ENCODE measurements at places on chromosomes 11 and 22. TPM values are rescaled to one million over a fixed set of nuclear protein-coding genes. Genes with fewer than 3 reads are reported as not detected.

Gene CD6
- total RNA-seq, result 1.1 TPM

- H3K27me3 ChIP-seq, result no peaks in the 10 kb centered on the region
- peak; percentile 81 for DNase-seq
- no peak overlapping the region for H3K4me3 ChIP-seq
- peak overlapping the region; percentile 100 for H3K27ac ChIP-seq
Observed at GRCh38 chr11:9905960-9906791, 242.3 kb downstream of the SWAP70 start.

DNA sequence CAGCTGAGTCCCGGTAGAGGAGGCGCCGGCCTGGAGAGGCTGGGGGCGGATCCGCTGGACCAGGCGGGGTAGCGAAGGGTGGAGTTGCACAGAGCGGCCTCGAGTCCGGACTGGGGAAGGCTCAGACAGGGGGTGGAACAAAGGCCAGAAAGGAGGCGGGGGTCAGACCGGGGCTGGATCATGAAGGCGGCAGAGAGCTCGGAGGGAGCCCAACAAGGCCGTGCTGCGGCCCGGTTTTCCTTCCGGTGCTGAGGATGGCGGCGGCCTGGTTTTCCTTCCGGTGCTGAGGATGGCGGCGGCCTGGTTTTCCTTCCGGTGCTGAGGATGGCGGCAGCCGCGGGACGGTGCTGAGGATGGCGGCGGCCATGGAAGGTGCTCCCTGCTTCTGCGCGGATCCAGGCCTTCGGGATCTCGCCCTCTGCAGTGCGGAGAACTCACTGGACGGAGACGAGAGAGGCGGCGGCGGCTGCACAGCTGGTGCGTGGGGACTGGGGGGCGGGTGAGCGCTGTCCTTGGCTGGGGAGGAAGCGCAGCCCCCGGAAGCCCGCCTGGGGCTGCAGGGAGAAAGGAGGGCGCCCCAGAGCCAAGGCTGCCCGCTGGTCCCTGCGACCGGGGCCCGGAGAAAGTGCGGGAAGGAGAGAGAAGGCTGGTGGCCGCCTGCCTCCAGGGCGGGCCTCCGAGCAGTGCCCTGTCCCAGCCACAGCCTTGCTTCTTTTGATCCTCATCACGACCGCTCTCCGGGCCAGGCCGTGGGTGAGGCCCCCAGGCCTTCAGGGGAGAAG is 350.4 kb upstream of the B3GAT1 start:
- DNase-seq, result no peak
- no peaks in the 10 kb centered on the region for H3K4me1 ChIP-seq
- H3K27me3 ChIP-seq, result peaks cover 8% of the 10 kb centered on the region
- H3K36me3 ChIP-seq, result no peaks in the 10 kb centered on the region
- H3K4me3 ChIP-seq, result no peak overlapping the region
- H3K27ac ChIP-seq, result no peak overlapping the region

DNA sequence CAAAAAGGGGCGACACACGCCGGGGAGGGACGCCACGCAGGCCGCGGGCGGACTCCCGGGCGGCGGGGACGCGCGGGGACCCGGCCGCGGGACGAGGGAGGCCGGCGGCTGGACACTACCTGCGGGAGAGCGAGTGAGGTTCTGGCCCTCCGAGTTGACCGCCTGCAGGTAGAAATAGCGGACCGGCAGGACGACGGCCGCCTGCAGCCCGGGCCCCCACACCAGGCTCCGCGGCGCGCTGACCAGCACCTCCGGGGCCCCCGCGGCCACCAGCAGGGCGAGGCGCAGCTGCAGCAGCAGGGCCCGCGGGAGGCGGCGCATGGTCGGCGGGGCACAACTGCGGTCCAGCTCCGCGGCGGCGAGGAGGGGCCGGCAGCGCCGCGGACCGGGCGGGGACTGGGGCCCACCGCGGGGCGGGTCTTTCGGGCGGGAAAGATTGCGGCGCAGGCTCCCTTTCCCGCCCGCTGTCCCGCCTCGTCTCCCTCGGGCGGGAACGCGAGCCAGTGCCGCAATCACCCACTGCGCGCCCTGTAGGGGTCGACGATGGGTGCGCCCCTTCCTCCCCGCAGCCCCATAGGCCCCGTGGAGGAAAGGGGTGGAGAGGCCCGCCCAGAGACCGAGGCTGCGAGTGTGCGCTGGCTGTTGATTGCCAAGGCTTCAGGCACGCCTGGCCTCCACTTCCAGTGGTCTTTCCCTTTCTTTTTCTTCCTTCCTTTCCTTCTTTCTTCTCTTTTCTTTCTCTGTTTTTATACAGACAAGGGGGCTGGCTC is at the start of gene POGLUT3:
Gene POGLUT3 (minus strand): TSS at position 339 of the 770 bp plus-strand sequence. CDS start 18 bp downstream, at position 321.
- DNase-seq, result no peak
- H3K4me3 ChIP-seq, result peak within 1 kb of the TSS; percentile 78
- H3K27me3 ChIP-seq, result no peaks in the 10 kb centered on the region

- H3K4me1 ChIP-seq, result no peaks in the 10 kb centered on the region
- no peak for DNase-seq
- no peaks in the 10 kb centered on the region for H3K27me3 ChIP-seq
- no peaks in the 10 kb centered on the region for H3K36me3 ChIP-seq
Observed at GRCh38 chr11:85540181-85540580, 87.0 kb downstream of the DLG2 start.

Gene ADM
- total RNA-seq, result 263 TPM

Gene NOX4
- not detected for total RNA-seq

DNA sequence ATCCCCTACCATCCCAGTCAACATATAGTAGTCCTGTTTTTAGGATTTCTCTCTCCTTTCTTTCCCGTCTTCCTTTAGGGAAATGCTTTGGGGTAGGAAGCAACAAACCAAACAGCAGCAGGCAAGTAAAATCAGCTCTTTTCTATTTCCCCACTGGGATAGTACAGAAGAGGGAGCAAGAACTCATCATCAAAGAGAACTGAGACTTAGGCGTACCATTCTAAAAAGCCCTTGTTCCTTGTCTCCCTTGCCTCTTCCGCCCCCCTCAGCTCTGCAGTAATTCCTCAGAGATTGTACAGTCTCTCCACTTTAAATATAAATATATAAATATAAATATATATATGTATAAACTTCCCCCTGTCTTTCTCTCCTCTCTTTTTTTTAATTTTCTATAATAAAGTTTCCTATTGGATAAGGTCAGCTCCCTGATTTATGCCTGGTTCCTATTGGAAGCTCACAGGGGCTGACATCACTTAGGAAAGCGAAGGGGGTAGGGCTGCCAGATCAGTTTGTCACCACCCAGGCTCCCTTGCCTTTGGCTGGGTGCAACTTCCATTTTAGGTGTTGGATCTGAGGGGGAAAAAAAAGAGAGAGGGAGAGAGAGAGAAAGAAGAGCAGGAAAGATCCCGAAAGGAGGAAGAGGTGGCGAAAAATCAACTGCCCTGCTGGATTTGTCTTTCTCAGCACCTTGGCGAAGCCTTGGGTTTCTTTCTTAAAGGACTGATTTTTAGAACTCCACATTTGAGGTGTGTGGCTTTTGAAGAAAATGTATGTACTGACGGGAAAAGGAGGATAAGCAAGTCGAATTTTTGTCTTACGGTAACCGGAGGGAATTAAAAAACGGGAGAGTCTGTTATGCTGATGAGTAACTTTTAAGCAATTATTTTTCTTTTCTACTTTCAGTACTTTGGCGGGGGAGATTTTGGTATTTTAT is at the start of gene CTNND1:
Gene CTNND1 (plus strand): TSS at position 502 of the 934 bp plus-strand sequence. CDS start 29,677 bp downstream, outside the sequence.
- peak; percentile 86 for DNase-seq
- H3K27me3 ChIP-seq, result no peaks in the 10 kb centered on the region
- peaks cover 20% of the 10 kb centered on the region for H3K4me1 ChIP-seq
- peaks cover 8% of the 10 kb centered on the region for H3K36me3 ChIP-seq
- peak within 1 kb of the TSS; percentile 90 for H3K4me3 ChIP-seq

GRCh38 chr11:45333001-45333971 is 47.1 kb upstream of the SYT13 start:
- no peak for DNase-seq
- H3K4me1 ChIP-seq, result peaks cover 3% of the 10 kb centered on the region
- H3K27ac ChIP-seq, result no peak overlapping the region
- H3K27me3 ChIP-seq, result peaks cover 15% of the 10 kb centered on the region
- H3K4me3 ChIP-seq, result no peak overlapping the region

DNA sequence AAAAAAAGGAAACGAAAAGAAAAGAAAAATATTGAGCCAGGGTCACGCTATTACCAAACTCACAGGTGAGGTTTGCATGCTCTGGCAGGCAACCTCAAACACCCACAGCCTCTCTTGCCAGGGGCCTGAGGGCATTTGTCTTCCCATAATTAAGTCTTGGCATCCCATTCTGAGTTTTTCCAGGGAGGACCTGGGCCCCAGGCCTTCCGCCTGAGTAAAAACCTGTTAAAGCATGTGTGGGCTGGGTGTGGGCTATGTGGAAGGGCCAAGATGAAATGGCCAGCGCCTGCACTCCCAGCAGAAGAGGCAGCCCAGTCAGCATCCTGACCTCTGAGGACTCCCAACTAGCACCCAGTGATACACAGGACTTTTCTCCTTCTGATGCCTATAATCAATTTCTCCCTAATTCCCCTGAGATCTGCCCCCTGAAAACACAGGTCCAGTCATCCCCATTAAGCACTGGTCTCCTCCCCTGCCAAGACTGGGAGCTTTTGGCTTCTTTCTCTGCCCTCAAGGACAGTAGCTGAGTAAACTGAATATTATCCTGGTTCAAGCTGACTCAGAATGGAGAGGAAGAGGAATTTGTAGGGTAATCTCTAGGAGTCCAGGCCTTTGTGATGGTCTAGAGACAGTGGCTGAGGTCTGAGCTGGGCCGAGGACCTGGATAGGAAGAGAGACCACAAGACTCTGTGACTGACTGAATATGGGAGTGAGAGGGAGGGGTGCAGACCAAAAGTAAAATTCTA is 35.6 kb upstream of the ACER3 start:
- H3K4me1 ChIP-seq, result peaks cover 18% of the 10 kb centered on the region
- no peak overlapping the region for H3K4me3 ChIP-seq
- DNase-seq, result no peak

- H3K36me3 ChIP-seq, result no peaks in the 10 kb centered on the region
- H3K27me3 ChIP-seq, result no peaks in the 10 kb centered on the region
- H3K4me3 ChIP-seq, result no peak overlapping the region
- H3K4me1 ChIP-seq, result no peaks in the 10 kb centered on the region
- peak; percentile 5 for DNase-seq
- no peak overlapping the region for H3K27ac ChIP-seq
Observed at GRCh38 chr11:131896978-131897615, 526.7 kb downstream of the NTM start.

GRCh38 chr22:20299746-20300136 is 20.1 kb downstream of the DGCR6L start:
- H3K27ac ChIP-seq, result no peak overlapping the region
- DNase-seq, result no peak
- H3K36me3 ChIP-seq, result no peaks in the 10 kb centered on the region
- no peaks in the 10 kb centered on the region for H3K27me3 ChIP-seq
- H3K4me3 ChIP-seq, result peak overlapping the region; percentile 46
- no peaks in the 10 kb centered on the region for H3K4me1 ChIP-seq

Data from Panc1 (cell line).